Type B pancreatic cell (in vitro differentiated cells): ENCODE measurements at places on chromosomes 13 and 19.

DNA sequence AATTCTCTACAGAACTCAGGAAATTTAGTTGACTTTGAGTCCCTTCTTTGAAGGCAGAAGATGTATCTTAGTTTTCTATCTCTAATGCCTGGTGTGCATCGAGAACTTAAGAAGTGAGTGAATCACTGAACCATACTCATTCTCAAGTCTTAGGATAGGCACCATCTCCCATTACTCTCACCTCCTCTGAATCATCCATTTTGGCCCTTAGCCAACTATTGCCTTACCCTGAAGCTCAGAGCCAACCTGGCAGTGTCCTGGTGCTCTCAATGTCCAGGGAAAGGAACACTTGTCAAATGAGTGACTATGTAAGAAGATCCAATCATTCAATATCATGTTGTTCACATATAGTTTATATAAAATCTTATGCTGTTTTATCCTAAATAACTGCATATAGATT, 146.6 kb downstream of the RGCC start:
- no peak for DNase-seq

- no peak for DNase-seq
Measured at GRCh38 chr19:32131005-32131404, 214.4 kb upstream of the ZNF507 start.

DNA sequence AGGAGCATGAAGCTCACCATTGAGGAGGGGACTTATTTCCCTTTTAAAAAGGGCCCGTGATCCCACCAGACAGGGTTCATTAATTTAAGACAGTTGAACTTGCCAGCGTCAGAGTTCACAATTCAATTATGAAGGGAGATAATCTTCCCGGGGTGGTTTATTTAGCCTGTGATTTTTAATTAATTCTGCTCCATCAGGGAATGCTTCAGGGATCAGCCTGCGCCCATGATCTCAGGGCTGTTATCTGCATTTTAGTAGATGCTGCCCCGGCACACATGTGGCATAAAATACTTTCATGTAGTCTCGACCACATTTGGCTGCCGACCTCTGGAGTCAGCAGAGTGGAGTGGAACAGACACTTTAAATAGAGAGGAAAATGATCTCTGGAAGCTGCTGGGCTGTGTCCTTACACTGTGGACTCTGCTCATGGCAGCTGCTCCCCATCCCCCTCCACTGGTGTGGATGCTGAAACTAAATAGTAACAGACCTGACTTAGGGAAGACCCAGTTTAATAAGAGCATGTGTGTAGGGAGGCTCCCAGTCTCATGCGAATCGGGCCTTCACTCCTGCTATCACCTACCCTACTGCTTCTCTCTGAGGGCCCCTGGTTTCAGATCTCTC, 256.9 kb downstream of the TEX29 start:
- DNase-seq, result no peak

- DNase-seq, result no peak
Measured at GRCh38 chr19:39067104-39067503, 17.1 kb upstream of the ACP7 start.

DNA sequence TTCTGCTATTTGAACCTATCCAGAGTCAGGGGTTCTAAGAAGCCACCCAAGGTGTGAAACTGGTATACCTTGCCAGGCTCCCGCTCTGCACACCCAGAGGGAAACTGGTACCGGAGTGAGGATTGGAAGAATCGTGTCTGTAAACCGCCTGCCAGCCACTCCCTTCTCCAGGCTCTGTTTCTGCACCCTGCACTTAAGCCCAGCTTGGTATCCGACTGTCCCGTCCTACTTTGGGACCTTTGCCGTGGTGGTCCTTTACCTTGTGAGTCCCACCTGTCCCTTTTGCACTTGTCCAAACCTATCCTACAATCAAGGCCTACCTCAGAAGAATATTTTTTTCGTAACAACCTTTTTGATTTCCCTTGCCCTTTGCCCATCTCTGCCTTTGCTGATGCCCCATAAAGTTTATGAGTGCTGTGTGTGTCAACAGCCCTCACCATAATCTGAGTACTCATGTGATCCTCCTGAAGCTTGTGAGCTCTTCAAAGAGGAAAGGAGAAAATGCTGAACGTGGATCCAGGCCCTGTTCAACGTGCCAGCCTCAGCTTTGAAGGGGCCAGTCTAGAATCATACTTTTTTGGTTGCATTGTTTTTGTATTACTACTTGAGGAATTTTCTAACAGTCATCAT, 44.7 kb downstream of the GARRE1 start:
- DNase-seq, result no peak

GRCh38 chr13:27661017-27661416, 39.3 kb downstream of the POLR1D start:
- no peak for DNase-seq

DNA sequence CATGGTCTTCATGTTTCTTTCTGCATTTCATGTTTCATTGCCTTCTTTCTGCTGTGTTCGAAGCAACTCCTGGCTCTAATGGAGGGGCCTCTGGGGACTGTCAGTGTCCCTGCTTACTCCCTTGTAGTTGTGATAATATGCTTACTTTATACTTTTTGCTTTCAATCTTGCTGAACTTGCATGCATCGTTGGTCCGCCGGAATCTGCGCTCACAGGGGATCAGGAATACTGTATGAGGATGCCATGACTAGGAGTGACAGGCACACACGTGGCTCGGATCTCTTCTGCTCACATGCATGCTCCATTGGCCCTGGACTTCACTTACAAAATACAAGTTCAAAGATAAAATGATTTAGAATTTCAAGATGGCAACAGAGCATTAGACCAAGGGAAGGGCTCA, 108.8 kb downstream of the SIPA1L3 start:
- DNase-seq, result no peak

GRCh38 chr19:18696023-18696422, 12.5 kb downstream of the CRTC1 start:
- DNase-seq, result no peak

DNA sequence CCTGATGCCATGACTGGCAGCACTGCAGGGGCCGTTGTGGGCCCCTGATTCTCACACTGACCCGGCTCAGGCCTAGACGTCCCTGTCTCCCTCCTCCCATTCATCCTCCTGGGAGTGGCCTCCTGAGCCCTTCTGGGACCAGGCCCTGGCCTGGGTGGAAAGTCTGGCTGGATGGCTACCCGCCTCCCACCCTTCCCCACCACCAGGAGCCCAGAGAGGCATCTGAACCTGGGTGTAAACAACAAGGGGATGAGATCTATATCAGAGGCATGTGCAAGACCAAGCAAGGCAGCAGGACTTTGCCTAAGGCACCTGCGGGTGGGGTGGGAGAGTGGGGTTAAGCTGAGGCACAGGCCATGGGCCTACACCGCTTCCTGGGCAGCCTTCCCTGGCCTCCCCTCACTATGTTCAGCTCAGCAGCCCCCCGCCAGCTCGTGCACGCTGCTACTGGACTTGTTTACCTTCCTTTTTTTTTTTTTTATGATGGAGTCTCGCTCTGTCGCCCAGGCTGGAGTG, 22.0 kb upstream of the ASPDH start:
- DNase-seq, result no peak

- no peak for DNase-seq
Measured at GRCh38 chr13:94901070-94901469, 188.7 kb upstream of the SOX21 start.

- peak; percentile 64 for DNase-seq
Measured at GRCh38 chr19:33864311-33864850, 67.7 kb downstream of the KCTD15 start.

GRCh38 chr13:106355866-106356265, 179.6 kb downstream of the EFNB2 start:
- DNase-seq, result no peak

DNA sequence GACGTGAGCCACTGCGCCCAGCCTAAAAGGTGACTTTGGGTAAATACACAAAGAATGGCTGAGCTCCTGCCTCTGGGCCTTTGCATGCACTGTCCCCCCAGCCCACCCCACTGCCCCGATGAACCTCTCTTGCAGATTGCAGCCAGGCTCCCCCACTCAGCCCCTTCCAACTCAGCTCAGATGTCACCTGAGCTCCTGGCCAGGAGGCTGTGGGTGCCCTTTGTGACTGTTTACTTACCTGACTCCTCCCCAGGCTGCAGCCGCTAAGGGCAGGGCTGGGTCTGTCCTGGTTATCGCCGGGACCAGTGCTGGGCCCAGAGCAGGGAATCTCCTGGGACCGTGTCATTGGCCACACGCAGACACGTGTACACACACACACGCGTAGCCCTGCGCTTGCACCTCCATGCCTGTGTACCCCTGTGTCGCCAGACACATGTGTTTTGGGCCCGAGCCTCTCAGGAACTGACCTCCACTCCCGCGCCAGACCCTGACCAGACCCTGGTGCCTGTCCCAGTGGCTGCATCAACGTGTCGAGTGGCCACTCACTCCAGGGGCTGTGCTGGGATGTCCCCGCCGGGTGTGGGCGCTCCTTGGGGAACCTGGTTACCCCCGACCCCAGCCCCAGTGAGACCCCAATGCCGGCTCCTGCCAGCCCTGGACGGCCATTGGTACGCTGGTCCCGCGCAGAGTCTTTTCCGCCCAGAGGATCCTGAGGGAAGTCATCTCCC, 18.7 kb downstream of the EFNA2 start:
- DNase-seq, result no peak

DNA sequence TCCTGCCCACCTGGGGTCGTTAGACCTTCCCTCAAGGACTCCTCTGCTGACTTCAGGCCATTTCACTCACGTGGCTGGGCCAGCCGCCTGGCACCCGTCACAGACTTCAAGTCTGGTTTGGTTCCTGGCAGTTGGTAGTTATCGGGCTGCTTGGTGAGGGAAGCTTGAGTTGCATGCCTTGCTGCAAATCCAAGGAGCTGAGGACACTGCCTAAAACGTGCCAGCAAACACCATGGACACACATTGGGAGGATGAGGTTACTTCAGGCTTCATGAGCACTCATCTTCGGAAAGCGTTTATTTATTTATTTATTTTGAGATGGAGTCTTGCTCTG, 2.6 kb downstream of the GPI start:
- no peak for DNase-seq

DNA sequence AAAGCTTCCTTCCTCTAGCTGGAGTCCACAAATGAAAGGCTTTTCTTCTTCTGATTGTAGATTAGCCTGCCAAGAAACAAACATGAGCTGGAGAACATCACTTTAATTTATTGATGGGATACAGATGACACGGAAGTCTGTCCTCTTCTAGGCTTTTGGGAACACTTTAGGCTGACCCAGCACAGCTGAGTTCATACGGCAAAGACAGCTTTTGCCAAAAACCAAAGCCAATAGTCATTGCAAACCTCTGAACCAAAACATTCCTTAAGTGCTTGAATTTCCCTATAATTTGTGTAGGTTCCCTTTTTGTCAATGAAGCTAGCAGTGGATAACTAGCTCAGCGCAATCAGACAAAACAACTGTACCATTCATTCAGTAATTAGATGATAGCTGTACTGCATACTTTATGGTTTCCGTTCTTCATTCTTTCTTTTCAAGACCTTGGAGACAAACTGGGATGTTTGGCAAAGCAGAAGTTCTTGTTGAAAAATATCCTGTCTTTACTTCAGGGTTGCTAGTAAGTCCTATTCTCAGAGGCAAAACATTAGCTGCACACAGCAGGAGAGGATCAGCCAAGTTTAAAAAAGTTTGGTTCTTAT, 95.7 kb upstream of the SPRY2 start:
- no peak for DNase-seq

- no peak for DNase-seq
Measured at GRCh38 chr19:49490287-49491029, 3.0 kb downstream of the RPL13A start.

DNA sequence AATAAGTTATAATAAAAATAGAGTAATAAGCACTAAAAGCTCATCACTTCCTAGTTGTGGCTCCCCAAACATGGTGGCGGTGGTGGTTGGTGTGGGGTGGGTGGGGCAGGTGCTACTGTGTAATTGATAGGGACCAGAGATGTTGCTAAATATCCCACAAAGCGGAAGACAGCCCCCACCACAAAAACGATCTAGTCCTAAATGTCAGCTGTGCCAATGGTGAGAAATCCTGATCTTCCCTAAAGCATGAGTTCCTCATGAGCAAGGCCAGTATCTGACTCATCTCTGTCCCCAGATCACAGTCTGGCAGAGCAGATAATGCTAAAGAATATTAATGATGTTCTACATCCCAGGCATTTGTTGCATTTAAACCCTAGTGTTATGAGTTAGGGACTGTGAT, 1.9 kb upstream of the EDDM13 start:
- DNase-seq, result no peak
